Memory B cell (primary cell): ENCODE measurements at places on chromosomes 5 and 9.

DNA sequence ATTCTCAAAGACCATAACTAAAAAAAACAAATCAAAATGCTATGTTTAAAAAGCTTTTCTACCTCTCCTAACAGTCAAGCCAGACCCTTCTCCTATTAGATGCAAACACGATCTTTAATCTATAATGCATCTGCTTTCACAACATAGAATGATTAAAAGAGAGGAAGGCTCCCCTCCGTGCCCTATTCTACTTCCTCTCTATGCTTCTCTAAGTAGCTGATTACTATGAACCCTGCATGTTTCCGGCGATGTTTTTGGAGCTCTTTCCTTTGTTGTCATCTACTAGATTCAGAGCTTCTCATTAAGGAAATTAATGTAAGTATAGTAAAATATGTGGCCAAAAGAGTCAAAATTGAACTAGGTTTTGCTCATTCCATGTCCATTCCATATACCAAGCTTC lies 29.2 kb upstream of the CEP120 start:
- no peak for DNase-seq

- DNase-seq: peak; percentile 75
These were observed at the start of gene DEPDC1B for GRCh38 chr5:60699609-60700415. Gene DEPDC1B, minus strand, starts transcription at chr5:60700166. Its CDS starts 73 bp downstream, at chr5:60700093.

DNA sequence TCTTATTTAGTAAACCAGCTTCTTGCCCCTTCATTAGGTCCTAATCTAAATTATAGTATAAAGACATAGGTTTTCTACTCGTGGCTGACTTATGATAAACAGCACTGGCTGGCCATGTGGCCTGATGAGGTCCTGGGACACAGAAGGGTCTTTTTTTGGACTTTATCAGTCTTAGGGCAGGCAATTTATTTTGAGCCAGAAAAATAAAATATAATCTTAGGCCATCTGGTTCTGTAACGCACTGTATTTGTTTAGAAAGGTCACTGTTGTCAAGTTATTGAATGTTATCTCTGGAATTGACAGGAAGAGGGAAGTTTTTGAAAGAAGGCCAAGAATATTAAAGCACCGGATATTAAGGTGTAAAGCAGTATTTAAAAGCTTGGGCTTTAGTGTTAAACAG lies 53.9 kb downstream of the RFX3 start:
- DNase-seq: no peak

DNA sequence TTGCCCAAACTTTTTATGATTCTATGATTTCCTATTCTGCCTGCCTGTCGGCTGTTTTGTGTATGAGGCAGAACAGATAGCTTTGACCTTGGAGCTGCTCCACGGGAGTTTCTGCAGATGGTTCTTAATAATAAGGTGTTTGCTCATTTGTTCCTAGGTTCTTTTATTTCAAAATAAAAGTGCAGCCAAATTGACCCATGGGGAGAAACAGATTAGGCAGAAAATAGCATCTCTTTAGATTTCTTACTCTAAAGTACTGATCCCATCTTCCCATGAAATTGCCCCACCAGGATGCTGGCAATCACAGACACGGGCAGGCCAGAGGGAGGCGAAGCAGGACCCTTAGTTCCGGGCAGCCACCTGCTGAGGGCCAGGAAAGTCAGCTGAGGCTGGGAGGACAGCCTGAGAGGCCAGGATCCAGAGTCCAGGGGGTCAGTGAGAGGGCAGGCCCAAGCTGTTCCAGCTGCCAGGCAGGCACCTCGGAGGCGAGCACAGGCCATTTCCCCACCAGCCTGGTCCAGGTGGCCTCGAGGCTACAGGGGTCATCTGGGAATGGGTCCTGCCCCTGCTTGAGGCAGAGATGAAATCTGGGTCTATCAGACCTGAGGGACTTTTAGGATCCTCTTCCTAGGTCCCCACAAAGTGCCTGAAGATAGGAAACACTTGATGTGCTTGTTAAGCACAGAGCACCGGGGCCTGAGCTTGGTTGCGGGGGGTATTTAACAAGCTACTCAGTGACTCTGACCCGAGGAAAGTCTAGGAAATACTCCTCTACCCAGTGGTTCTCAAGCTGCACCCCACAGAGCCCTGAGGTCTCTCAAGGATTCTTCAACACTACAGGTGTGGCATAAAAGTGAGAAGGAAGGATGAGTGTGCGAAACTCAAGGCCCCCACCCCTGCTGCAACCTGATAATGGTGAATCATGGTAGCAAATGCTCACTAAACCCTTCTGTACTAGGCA lies 145.4 kb downstream of the CMYA5 start:
- no peak for DNase-seq

- DNase-seq: peak; percentile 3
These were observed 234.3 kb upstream of the ANKH start for GRCh38 chr5:15105799-15106393.

DNA sequence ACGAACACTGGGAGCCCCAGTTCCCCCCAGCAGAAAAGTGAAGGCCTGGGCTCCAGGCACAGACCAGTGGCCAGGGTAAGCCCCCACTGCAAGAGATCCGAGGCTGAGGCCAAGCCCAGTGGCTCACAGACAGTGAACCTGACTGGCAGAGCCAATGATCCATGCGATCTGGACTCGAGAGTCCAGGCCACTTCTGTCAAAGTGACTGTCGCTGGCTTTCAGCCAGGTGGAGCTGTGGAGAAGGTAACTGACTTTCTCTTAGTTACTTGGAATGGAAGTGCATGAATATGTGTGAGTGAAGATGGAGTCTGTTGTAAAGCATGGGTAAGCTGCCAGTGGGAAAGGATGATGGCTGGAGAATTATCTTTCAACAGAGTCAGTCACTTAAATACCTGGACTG lies 99.7 kb downstream of the GOLPH3 start:
- no peak for DNase-seq

- no peak for DNase-seq
These were observed 15.7 kb upstream of the BTF3 start for GRCh38 chr5:73482383-73483136.

DNA sequence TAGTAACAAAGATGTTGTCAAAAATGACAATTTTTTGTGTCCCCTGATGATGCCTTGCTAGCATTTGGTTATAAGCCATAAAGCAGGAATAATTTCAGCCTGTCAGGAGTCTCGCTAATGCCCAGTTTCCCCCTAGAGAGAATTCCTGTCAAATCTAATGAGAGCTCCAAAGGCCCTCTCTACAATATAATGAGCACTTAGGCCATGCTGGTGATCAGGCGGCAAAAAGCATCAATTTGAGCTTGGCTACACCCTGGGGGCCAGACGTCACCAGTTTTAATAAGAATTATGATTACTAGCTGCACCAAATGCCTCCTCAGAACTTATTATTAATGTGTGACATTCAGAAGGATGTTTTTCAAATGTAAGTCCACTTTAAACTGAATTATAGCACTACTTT lies 6.1 kb downstream of the TLE1 start:
- DNase-seq: no peak

GRCh38 chr5:134874831-134875655 lies 872 bp downstream of the TXNDC15 start:
- DNase-seq: peak; percentile 5

- no peak for DNase-seq
These were observed 212.0 kb upstream of the KIF2A start for GRCh38 chr5:62093976-62094375.

GRCh38 chr9:16627967-16628366 lies 242.5 kb downstream of the BNC2 start:
- DNase-seq: no peak

- DNase-seq: no peak
These were observed 351 bp upstream of the MSX2 start for GRCh38 chr5:174723979-174724483.

- no peak for DNase-seq
These were observed 118.7 kb downstream of the MED27 start for GRCh38 chr9:131960851-131961495.

- DNase-seq: peak; percentile 47
These were observed 4.8 kb downstream of the SUB1 start for GRCh38 chr5:32589942-32590869.

DNA sequence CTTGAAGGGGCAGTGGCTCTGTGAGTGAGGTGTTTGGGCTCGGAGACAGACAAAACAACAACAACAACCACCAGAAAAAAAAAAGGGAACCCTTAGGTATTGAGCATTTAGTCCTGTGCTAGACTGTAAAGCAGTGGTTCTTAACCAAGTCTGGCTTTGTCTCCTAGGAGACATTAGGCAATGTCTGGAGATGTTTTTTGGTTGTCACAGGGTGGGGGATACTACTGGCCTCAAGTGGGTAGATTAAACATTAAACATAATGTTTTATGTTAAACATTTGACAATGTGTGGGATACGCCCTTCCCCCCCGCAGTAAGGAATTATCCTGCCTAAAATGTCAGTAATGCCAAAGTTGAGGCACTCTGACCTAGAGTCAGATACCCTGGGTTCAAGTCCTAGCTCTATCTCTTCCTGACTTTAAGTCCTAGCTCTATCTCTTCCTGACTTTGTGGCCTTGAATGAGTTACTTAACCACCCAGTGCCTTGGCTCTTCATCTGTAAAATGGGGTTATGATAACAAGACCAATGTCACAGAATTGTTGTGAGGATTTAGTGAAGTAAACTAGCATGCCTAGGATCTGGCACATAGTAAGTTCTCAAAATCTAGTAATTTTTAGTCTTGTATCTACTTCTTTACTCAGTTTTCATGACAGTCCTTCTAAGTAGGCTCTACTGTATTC lies 1.8 kb downstream of the TRIM32 start:
- DNase-seq: no peak

GRCh38 chr5:1318659-1319251 lies 23.9 kb upstream of the TERT start:
- DNase-seq: no peak

DNA sequence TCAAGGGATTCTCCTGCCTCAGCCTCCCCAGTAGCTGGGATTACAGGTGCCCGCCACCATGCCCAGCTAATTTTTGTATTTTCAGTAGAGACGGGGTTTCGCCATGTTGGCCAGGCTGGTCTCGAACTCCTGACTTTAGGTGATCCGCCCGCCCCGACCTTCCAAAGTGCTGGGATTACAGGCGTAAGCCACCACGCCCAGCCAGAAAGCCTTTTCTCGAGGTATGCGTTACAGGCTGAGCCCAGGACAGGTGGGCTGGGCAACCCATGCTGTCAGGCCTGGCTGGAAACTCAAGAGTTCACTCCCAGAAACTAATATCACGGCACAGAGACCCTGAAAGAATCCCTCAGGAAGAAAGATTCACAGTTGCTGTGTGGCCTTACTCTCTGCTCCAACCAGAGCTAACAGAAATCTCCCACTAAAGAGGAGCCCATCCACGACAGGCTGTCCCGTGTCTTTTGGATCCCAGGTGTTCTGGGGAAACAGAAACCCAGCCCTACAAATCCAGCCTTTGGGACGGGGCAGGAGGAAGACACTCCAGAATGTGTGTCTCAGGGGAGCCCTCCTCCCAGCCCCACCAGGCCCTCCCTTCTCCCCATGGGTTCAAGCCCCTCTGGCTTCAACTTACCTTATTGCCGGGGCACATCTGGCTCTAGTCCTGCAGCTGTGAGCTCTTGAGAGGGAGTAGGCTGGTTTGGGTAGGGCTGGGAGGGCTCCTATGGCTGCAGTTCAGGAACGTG lies 400 bp downstream of the TIFAB start:
- DNase-seq: no peak

- peak; percentile 70 for DNase-seq
These were observed 33.4 kb upstream of the SLC6A19 start for GRCh38 chr5:1167728-1168709.

DNA sequence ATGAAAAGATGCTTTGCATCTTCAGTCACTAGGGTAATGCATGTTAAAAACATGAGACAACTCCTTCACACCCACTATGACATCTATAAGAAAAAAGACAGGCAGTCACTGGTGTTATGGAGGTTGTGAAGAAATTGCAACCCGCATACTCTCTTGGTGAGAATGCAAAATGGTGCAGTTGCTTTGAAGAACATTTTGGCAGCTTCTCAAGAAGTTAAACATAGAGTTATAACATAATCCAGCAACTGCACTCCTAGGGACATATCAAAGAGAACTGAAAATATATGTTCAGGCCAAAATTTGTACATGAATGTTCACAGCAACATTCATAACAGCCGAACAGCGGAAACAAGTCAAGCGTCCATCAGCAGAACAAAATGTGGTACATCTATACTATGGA lies 46.3 kb upstream of the TBC1D9B start:
- no peak for DNase-seq

GRCh38 chr9:16363073-16363781 lies 507.2 kb downstream of the BNC2 start:
- no peak for DNase-seq

- DNase-seq: no peak
These were observed 219.1 kb downstream of the ADAMTS6 start for GRCh38 chr5:65262649-65263059.

GRCh38 chr5:83353231-83353630 lies 118.3 kb upstream of the VCAN start:
- DNase-seq: no peak

- no peak for DNase-seq
These were observed 436.0 kb downstream of the ZNF608 start for GRCh38 chr5:124310453-124310852.

- peak; percentile 41 for DNase-seq
These were observed 54.1 kb downstream of the USP20 start for GRCh38 chr9:129889122-129889940.

DNA sequence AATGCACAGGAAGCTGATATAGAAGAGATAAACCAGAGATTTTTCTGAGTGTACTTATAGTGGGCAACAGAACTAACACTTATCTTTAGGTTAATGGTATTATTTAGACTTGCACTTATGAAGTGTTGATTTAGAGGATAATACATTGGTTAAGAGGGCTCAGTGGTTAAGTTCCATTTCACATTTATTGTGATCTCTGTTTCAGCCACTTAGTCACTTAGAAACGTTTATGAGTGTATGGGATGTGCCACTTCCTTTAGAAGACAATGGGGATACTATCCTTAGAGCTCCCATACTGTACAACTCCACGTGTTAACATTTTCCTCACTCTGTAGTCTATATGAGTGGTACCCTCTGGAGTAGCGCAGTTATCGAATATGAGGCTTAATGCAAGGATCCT lies 57.5 kb downstream of the PIP5K1B start:
- DNase-seq: no peak

DNA sequence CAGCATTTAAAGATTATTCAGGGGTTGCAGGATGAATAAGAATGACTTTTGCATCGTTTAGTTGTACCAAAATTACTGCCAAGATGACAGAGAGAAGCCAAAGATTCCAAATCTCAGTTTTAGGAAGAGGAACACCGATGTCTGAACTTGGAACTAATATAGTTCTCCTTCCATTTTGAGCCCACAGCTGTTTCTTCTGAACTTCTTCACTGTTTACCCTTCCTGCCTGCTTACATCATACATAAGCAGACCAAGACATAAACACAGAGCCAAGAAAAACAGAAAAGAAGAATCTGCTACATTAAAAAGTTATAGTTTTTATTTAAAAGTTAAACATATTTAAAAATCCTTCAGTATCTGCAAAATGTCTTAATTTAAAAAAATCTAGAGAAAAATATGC lies 146.9 kb upstream of the RAPGEF1 start:
- DNase-seq: no peak
